ENCODE measurements at places on chromosomes 2 and 18.

DNA sequence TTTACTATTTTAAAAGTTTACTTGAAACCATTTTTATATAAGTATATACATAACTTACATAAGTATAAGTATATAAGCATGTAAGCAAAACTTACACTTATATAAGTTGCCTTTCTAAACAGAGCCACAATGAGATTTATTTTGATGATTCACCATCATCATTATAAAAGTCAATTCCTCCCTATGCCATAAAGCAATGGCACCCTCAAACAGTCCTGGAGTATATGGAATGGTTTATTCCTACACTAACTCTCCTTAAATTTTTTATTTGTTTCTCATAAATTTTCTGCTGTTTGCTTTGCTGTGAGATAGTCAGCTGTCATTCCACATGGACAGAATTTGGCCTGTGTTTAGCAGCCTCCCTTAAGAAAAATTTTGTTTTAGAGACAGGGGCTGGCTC is 114.2 kb downstream of the NAB1 start:
- DNase-seq = no peak

- no peak for DNase-seq
These were observed 65.2 kb downstream of the ZEB2 start for GRCh38 chr2:144454466-144455287.

GRCh38 chr2:223915071-223915470 is 30.1 kb downstream of the WDFY1 start:
- no peak for DNase-seq

DNA sequence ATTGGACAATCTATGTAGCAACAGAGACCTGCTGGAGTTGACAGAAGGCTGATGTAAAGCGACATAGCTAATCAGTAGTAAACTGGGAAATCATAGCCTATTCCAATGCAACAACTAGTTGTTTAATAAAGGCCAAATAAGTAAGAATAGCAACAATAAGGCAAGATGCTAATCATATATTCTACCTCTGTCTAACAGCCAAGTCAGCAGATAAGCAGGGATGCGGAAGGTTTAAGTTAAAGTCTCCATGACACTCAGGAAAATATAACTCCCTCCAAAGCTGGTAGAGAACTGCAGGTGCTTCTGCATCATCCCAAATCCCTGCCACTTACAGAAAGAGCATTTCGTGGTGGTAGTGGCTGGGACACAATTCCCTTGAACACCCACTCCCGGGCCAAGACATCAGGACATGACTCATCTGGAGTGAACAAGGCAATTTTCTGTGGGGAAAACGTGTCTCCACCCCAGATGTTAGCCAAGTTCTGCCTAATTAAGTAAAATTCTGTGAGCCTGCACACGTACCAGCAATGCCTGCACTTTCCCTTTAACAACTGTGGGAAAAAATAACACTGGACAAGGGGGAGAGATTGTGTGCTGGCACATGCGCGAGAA is 413.6 kb upstream of the ID2 start:
- no peak for DNase-seq

- DNase-seq = no peak
These were observed 330.0 kb upstream of the PKDCC start for GRCh38 chr2:41717839-41718238.

DNA sequence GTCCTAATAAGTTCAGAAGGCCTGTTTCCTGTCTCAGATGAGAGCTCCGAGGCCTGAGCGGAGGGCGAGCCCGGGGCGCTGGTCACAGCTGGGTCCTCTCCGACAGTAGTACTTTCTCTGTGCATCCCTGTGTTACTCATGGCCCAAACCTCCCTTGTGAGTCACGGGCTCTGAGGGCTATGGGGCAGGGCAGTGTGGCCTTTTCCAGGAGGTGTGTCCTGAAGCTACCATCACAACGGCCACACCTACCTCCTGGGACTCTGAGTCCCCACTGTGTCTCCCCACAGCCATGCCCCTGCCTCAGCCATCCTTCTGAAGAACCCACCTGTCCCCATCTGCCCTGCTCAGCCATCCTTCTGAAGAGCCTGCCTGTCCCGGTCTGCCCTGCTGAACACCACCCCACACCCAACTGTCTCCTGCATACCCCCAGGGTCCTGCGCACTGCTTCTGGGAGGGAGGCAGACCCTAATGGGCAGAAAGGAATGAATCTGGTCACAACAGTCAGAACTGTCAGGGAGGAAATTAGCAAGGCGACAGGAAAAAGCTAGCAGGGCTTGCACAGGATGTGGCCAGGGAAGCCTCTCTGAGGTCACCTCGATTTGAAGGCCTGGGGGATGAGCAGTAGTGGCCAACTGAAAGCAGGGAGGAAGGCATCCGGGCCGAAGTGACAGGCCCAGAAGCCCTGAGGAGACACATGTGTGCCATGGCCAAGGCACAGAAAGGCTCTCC is 145.4 kb upstream of the RIOK3 start:
- no peak for DNase-seq

- DNase-seq = peak; percentile 25
These were observed 13.2 kb downstream of the EVA1A start for GRCh38 chr2:75547345-75548035.

DNA sequence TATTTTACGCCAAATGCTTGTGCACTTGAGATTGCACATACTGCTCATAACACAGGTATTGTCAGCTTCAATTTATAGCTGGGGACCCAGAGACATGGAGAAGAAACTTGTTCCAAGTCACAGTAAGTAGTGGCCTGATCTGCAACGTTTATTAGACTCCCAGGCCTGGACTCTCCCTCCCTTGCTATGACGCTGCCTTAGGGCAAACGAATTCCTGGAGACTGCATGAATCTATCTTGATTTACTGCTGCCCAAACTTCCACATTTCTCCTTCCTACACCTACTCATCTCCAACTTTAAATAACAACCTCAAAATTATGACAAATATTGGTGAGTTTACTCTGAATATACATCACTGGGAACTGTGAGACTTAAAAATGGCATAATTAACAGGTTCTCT is 145.1 kb upstream of the CCDC195 start:
- no peak for DNase-seq

DNA sequence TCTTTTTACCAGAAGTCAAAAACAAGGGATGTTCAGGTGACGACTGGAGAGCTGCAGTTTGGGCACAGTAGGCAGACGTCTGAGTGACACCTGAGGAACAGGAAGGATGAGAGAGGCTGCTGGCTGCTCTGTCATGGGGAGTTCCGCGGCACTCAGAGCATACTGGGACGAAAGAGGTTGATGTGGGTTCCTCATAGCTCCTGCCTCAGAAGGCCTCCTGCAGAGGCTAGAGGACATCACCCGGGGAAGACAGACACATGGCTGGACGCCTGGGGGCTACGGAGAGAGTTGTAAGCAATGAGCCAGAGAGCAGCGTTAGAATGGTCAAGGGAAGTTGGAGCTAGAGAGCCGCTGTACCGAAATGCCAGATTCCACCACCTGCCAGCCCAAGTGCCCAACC is 45.1 kb upstream of the GLI2 start:
- DNase-seq = no peak

- no peak for DNase-seq
These were observed 119.1 kb downstream of the LYPD1 start for GRCh38 chr2:132550946-132551345.
